ENCODE measurements at places on chromosomes 6 and 20. TPM values are rescaled to one million over a fixed set of nuclear protein-coding genes. Genes with fewer than 3 reads are reported as not detected.

Gene TMEM170B
- 1.3 TPM for total RNA-seq

Gene TFAP2A
- total RNA-seq = 17.3 TPM

Gene TSBP1
- not detected for total RNA-seq

Gene ANKRD66
- not detected for total RNA-seq

Gene C4A
- total RNA-seq = 1.3 TPM

Gene TBX18
- total RNA-seq = 19.0 TPM

Gene ADAM33
- total RNA-seq = not detected

Gene NMBR
- total RNA-seq = not detected

Gene BEND3
- total RNA-seq = 4.3 TPM

Gene RGS17
- 5.9 TPM for total RNA-seq

Gene VSX1
- 0.83 TPM for total RNA-seq

Gene COL21A1
- total RNA-seq = 1.4 TPM

Gene LPA
- 0.02 TPM for total RNA-seq

Gene LCA5
- total RNA-seq = 1.0 TPM

Gene CPNE5
- total RNA-seq = 0.15 TPM

Gene EMILIN3
- total RNA-seq = 0.54 TPM

Gene IL20RA
- total RNA-seq = 0.02 TPM

Gene BIRC7
- total RNA-seq = 3.1 TPM

Gene CNBD2
- 6.8 TPM for total RNA-seq

Gene NKAIN2
- total RNA-seq = not detected

Gene BLCAP
- 50.1 TPM for total RNA-seq

Gene LY6G6F
- not detected for total RNA-seq
